CD14-positive monocyte (primary cell): ENCODE measurements at places on chromosomes 11 and 22. TPM values are rescaled to one million over a fixed set of nuclear protein-coding genes. Genes with fewer than 3 reads are reported as not detected.

ANGPTL5 gene
- polyA plus RNA-seq, result not detected

GRCh38 chr11:30914143-30914762, 328.1 kb upstream of the MPPED2 start:
- peak; percentile 43 for DNase-seq

DNA sequence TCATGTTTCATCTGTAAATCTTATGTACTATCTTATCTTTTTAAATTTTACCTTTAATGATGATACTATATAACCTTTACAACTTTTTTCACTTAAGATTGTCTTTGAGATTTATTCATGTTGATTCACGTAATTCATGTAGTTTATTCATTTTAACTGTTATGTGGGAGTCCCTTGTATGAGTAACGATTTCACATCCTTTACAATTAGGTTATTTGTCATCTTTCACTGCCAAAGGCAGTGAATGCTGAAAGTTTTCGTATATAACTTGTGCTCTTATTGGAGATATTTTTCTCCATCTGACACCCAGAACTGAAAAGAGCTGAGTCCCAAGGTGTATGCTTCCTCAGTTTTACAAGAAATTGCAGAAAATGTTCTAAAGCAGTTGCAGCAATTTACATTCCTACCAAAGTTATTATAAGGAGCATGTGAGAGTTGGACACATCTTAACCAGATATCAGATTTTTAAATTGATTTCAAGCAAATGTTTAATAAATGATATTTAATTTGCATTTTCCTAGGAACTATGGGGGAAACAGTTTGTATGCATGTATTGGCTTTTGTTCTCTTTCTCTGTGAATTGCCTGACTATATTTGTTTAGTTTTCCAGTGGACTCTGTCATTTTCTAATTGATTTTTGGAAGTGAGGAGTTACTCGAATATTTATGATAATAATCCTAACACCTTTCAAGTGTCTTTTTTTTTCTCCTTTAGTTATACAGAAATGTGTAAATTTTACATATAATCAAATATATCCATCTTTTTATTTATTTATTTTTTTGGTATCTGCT, 6.4 kb downstream of the ARL14EP start:
- no peak for DNase-seq

CCDC116 gene
- polyA plus RNA-seq, result not detected

EIF1AD gene
- polyA plus RNA-seq, result 18.2 TPM

GRCh38 chr22:41775976-41776375, 24.5 kb upstream of the CCDC134 start:
- DNase-seq, result no peak

PVALB gene
- polyA plus RNA-seq, result not detected in 2 replicates

DNA sequence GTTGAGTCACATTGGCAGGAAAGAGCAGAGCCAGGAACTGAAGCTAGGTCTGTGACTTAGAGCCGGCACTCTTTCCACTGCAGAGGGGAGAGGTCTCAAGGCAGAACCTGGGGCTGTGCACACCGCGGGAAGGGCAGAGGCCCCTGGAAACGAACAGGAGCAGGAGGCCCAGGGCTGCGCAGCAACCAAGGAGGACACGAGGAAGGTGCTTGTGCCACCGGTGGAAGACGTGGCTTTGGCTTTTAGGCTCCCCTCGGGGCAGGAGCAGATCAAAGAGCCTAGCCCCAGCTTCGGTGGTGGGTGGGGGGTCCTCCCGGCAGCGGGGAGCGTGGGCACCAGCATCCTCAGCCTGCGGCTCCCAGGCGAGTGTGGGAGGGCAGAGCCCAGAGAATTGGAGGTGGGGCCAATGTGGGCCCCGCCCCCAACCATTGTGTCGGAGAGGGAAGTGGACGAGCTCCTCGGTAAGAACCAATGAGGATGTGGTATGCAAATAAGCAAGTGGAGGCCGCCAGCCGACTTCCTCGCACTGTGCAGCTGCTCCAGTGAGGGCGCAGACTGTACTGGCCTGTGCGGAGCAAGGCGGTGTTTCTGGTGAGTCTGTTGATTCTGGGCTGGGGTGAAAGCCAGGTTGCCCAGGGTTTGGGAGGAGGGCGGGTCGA, at the start of gene CCDC116:
Gene CCDC116, plus strand, starts transcription at position 524 of the 659 bp plus-strand sequence. CDS start 422 bp downstream, outside the sequence.
- DNase-seq, result peak; percentile 75

DNA sequence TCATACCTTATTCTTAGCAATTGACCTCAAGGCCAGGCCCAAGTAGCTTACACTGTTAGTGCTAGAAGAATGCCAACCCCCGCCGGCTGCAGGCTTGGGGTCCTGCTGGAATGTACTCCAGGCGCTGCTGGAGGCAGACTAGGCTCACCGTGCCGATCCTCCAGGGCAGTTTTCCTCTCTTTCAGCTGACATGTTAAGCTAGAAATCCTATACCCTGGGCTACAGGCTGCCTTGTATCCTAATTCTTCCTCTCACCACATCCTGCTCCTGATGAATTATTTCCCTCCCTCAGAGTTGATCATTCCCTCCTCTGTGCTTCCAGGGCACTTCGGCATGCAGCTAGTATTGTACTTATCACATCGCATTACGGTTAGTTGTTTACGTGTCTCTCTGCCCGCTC, 3.4 kb downstream of the SPTBN2 start:
- no peak for DNase-seq

- DNase-seq, result no peak
These were observed 1.3 kb downstream of the CSNK1E start for GRCh38 chr22:38315823-38316363.

GRCh38 chr11:108857382-108857781, 192.5 kb downstream of the DDX10 start:
- DNase-seq, result no peak

DNA sequence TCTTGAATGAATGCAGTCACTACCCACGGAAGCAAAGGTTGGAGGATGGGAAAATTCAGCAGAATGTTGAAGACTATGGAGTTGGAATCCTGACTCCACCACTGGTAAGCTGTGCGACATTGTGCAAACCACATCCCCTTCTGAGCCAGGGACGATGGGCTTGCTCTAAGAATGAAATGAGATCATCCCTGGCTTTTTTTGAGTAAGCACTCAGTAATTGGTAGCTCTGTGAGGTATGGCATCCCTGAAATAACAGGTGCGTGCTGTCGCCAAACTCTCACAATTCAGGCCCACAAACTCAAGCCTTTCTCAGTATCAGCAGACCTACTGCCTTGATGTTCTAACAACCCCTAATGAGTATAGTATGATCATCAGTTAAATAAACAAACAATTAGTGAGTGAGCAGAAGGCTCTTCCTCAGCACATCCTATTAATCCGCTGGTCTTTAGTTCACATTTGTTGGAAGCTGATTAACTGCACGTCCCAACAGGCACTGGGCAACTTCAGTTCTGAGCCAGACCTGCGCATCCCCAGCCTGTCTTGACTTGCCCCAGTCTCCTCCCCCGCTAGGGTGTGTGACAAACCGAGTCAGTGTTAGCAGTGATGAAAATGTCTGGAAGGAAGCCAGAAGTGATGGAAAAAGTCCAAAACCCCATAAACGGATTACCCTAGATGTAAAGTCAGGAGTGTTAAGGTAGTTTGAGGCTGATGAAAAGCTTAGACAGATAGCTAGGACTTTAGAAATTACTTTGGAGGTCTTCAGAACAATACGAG, 235.5 kb downstream of the GRIK4 start:
- DNase-seq, result no peak

GGTLC2 gene
- not detected for polyA plus RNA-seq

- no peak for DNase-seq
These were observed 93.8 kb upstream of the FGF3 start for GRCh38 chr11:69912911-69913451.

DNA sequence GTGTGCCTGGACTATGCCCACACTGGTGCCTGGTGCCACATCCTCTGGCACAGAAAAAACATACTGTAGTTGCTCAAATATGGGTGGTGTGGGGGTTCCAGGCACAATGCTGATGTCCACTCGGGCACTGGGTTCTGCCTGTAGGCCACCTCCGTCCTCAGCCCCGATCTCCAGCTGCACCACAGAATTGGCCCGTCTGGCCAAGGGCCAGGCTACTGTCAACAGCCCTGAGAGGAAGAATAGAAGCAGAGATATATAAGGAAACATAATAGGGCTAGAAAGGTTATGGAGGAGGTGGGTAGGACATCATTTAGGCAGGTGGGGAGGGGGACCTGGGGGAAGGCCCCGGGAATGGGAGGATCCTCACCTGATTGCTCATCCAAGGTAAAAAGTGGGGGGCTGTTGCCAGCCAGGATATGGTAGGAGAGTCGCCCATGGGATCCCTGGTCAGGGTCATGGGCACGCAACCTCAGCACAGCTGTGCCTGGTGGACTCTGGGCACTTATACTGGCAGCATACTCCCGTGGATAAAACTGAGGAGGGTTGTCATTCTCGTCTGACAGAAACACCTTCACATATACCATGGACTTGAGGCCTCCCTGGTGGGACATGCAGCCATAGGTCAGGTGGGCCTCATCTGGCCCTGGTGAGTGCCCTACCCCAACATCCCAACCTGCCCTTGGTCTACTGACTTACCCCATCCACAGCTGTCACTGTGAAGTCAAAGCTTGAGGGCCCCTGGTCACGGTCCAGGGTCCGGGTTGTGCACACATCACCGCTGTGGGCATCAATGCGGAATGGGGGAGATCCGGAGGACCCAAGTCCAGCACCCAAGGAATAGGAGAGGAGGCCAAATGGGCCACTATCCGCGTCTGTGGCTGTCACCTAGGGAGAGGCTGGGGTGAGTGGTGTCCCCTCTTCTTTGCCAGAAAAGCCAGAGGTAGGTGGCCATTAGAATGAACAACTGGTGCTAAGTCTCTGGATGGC, 14.5 kb upstream of the TPP1 start:
- DNase-seq, result no peak

GRCh38 chr11:117851106-117851505, 25.4 kb downstream of the FXYD6 start:
- DNase-seq, result no peak

- DNase-seq, result no peak
These were observed 12.3 kb downstream of the TANGO2 start for GRCh38 chr22:20033045-20033706.

SEPTIN3 gene
- 0.06 TPM for polyA plus RNA-seq

- DNase-seq, result no peak
These were observed 43.0 kb upstream of the PDGFD start for GRCh38 chr11:104206936-104207335.

DEFB131B gene
- polyA plus RNA-seq, result not detected in 2 replicates

DNA sequence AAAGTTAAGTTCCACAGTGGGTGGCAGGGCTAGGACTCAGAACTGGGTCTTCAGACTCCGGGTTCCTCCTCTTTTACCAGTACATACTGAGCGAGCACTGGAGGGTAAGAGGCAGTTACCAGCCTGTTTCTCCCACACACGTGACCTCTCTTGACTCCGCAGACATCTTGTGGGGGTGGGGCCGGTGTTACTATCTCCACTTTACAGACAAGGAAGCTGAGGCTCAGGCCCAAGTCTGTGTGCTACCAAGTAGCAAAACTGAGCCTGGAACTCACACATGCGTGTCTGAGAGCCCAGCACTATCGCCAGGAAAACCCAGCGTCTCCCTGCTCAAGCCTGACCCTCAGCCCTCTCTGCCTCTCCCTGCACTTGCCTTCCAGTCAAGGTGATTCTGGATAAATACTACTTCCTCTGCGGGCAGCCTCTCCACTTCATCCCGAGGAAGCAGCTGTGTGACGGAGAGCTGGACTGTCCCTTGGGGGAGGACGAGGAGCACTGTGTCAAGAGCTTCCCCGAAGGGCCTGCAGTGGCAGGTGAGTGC, 16.0 kb upstream of the SMIM35 start:
- DNase-seq, result no peak

DNA sequence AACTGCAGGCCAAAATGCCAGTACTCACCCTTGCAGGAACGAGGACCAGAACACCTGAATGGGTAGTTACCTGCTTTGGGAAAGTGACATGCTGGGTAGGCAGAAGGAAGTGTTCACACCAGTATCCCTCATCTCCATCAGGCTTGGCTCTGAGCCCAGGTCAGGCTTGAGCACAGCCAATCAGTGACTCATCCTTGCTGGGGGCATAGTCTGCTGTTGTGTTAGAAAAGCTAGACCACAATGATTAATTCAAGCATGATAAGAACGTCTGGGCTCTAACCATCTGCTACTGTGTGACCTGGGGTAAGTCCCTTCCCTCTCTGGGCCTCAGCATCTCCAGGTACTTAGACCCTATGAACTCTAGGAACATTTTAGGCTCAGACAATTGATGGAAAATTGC, 450.4 kb downstream of the MIAT start:
- peak; percentile 96 for DNase-seq

- DNase-seq, result no peak
These were observed 134.6 kb downstream of the ST3GAL4 start for GRCh38 chr11:126489836-126490660.

- DNase-seq, result no peak
These were observed 36.1 kb upstream of the SYT13 start for GRCh38 chr11:45322111-45322705.

- no peak for DNase-seq
These were observed 209.7 kb upstream of the ARHGAP20 start for GRCh38 chr11:110921742-110922521.

FDX1 gene
- 12.8 TPM for polyA plus RNA-seq

- DNase-seq, result no peak
These were observed 12.1 kb downstream of the P2RY2 start for GRCh38 chr11:73229896-73230875.

DNA sequence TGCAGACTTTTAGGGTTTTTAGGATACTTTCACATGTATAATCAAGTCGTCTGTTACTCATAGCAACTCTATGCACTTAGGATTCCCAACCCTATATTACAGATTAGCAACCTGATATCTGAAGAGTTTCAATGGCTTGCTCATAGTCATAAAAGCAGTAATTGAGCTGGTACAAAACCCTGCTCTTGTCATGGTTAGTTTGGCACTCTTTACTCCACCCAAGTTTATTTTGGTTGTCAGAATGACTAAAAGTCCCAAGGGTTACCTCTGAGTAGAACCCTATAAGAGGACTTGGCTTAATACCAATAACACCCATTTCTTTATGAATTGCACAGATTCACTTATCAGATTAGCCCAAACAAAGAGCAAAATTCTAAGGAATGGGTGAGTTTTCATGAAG, 550.6 kb downstream of the SOX6 start:
- no peak for DNase-seq

IL10RA gene
- 226 TPM for polyA plus RNA-seq

CDC42EP2 gene
- 15.4 and 15.6 TPM in 2 replicates for polyA plus RNA-seq
